NCI-H1048 (cell line): ENCODE measurements at places on chromosomes 4 and X.

DNA sequence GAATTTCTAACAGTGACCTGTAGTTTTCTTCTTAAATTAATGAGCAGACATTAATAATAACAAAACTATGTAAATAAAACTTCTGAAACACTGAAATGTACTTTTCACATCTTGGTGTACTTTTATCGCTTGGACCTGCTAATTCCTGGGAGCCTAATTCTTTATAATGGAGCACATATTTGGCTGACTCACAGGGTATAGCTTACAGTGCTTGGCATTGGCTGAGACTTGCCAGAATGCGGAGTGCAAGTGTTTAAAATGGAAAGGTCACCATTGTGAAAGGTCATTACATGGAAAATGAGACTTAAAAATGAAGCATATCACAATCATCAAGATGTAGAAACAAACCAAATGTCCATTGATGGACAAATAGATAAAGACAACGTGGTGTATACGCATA, 137.3 kb upstream of the PDLIM3 start:
- DNase-seq, result no peak

DNA sequence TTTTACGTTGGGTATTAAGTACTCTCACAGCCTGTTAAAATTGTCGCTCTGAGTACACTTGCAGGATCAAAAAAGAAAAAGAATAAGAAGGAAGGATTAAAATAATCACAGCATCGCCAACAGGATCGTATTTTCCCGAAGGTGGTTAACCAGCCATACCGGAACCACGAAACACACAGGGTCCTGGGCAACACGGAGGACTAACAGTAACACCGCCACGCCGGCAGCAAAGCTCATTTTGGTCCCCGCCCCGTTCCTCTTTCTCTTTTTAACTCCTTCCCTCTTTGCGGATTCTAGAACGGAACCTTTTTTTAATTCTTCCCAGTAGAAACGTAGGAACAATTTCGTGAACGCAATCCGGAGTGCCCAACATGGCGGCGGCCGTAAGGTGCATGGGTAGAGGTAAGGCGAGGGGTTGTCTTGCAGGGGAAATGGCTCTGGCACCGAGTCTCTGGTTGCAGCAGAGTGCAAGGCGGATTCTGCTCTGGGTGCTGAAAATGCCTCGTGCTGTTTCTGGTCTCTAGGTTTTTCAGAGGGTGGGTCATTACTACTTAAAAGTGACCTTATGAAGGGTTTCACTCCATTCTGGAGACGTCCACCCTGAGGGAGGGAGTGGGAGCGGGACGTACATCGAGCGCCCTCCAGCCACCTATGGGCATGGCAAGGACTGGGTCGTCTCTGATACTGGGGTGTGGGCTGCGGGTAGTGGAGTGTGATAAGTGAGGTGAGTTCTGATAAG, at the start of gene MRPL1:
Gene MRPL1 (plus strand): TSS at position 353 of the 739 bp plus-strand sequence. CDS start 19 bp downstream, at position 372.
- peak; percentile 90 for DNase-seq

- DNase-seq, result no peak
These were observed 23.6 kb upstream of the GPR78 start for GRCh38 chr4:8556341-8557150.

DNA sequence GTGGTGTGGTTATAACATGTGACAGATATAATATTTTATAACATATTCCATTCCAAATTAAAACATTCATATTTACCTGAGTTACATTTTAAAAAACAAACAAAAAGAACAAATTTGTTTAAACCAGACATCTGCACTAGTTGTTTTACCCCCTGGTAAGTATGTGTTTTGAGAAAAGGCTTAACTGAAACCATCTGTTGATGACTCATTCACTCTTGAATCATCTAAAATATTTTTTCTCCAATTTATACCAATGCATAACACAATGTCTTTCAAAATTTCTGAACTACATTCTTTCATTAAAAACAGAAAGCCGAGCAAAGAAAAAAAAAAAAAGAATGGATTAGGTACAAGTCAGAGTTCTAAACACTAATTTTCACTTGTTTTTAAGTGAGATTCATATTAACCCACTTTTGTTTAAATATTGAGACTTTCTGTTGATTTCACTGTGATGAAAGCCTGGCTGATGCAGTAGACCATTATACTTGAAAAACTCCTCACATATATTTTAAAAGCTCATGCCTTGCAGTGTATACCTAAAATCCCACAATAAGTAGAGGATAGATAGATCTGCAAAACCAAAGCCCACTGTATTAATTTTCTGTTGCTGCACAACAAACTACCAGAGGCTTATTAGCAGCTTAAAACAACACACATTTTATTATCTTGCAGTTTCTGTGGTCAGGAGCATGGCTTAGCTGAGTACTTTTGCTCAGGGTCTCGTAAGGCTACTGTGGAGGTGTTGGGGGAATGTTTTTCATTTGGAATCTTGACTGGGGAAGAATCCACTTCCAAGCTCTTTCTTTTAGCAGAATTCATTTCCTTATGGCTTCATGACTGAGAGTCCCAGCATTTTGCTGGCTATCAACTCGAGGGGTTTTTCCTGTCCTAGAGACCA, 221.5 kb downstream of the PCDH18 start:
- no peak for DNase-seq

- DNase-seq, result no peak
These were observed 42.4 kb downstream of the PPP3CA start for GRCh38 chr4:101304916-101305315.

DNA sequence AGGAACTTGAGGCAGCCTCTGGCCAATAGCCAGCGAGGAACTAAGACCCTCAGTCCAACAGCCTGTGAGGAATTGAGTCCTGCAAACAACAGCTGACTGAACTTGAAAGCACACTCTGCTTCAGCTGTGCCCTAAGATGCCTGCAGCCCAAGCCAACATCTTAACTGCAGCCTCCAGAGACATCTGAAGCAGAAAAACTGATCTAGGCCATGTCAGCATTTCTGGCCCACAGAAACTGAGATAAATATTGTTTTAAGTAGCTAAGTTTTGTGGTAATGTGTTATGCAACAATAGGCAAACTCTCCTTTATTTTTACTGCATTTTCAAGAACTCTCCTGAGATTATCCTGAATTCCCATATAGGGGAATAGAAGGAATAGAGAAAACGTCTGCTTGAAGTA, 24.4 kb upstream of the PIGA start:
- DNase-seq, result no peak

DNA sequence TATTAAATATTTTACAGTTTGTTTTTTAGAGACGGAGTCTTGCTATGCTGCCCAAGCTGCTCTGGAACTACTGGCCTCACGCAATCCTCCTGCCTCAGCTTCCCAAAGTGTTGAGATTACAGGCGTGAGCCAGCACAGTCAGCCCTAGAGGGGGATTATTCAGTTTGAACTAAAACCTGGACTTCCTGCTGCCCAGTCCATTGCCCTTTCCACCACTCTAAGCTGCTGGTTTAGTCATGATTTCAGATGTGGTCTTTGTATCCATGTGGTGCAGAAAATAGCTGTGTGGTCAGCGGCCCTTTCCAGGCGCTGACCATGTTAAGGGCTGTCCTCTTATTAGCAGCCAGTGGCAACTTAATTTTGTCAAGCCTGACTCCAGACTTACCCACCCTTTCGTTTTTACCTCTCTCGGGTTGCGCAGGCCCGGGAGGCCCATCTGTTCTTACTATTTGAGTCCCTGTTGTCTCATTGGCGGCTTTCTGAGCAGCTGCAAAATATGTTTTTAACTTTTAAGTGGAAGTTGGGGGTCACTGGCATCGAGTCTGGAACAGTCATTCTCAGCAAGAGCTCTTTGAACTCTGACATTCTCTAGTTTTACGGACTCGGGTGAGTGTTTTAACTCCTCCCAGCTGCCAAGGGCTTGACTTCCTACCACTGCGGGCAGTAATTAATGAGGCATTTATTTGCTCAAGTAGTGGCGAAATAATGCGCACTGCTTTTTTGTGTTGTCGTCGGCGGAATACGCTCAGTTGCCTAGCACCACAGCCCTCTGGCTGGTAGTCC, 773 bp upstream of the VMA21 start:
- DNase-seq, result no peak

DNA sequence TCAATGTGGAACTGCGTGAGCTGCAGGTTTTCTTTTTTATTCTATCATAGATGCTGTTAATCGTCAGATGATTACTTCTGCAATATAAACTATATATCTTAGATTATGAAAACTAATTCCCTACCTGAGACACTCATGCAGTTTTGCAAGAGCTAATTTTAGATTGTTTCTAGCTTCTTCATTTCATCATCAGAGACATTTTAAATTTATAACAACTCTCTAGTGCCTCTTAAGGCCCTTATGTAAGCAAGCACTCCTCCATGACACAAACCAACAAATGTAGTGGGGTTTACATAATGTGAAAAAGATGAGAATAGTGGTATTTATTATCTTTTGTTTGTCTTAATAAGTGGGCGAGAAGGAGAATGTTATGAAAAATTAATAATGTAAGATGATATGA, 170.2 kb upstream of the ETNPPL start:
- no peak for DNase-seq

DNA sequence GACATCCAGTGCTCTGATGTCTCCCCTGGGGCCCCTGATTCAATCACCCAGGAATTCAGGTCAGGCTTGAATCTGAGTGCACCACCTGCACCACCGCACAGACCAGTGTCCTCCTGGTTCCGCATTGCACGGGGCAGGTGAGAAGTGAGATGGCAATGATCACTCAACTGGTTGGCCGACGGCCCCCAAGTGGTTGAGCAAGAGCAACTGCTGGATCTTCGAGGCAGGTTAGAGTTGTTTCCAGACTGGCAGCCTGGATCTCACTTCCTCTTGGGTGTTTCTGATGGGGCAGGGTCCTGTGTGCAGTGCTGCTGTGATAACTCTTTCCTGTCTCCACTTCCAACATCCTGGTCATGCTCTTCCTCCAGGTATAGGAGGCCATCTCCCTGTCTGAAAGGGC, 50.4 kb downstream of the C4orf50 start:
- DNase-seq, result no peak

- DNase-seq, result no peak
These were observed 1.2 kb downstream of the TMSB4X start for GRCh38 chrX:12975991-12976558.
